ENCODE measurements at places on chromosomes 5 and 9.

GRCh38 chr5:7678030-7678429, 172.9 kb downstream of the CFAP90 start:
- no peak for DNase-seq

DNA sequence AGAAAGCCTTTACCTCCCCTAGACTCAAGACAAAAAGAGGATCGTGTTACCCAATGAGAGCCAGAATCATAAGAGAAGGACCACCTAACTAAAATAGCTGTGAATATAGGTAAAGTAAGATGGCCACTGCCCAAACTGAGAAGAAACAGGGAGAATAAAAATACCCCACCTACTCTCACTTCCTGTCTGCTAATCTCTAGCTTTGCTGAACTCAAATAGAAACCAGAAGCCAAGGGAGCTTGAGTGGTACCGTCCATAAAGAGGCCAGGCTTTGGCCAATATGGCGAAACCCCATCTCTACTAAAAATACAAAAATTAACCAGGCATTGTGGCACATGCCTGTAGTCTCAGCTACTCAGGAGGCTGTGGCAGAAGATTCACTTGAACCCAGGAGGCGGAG, 123.0 kb upstream of the FST start:
- DNase-seq: no peak

DNA sequence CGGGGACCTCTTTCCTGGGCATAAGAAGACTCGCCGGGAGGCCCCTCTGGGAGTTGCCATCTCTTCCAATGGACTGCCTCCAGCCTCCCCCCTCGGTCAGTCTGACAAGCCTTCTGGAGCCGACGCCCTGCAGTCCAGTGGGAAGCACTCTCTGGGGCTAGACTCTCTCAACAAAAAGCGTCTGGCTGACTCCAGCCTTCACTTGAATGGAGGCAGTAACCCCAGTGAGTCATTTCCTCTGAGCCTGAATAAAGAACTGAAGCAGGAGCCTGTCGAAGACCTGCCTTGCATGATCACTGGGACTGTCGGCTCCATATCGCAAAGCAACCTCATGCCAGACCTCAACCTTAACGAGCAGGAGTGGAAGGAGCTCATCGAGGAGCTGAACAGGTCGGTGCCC, 28.4 kb upstream of the LTC4S start:
- peak; percentile 38 for DNase-seq

DNA sequence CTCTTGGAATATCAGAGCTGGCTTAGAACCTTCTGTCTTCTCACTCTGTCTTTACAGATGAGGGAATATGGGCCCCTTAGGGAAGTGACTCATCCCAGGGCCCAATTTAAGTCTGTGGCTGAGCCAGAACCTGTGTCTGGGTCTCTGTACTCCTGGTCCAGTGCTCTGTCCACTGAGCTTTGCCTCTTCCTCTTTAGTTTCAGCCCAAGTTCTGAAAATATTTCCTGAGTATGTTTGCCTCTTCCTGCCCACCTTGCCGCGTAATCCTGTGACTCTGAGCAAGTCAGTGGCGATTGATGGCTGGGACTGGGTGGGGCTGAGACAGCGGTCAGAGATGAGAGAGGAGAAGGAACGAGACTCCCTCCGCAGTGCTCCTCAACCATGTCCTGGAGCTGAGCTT, 7.8 kb downstream of the IER5L start:
- DNase-seq: no peak

GRCh38 chr5:114363837-114364236, 2.0 kb downstream of the KCNN2 start:
- no peak for DNase-seq

DNA sequence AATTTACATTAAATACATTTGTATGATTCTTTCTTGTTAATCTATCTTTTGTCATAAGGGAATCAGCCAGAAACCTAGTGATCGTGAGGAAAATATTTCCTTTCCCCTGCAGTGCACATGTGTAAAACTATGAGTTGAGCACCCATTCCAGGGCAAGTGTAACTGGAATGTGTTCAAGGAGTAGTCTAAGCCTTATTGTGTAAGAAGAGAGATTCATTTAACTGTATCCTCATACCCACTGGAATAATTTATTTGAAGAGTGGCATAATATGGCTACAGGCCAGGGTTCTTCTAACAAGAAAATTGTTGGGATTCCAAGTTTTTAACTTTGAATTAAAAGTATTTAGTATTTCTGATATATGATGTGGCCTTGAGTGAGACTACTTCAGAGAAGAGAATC, 1692.7 kb downstream of the EFNA5 start:
- no peak for DNase-seq

GRCh38 chr5:23473915-23474314, 33.5 kb upstream of the PRDM9 start:
- DNase-seq: no peak

GRCh38 chr9:105278751-105279150, 34.3 kb downstream of the SLC44A1 start:
- DNase-seq: no peak

DNA sequence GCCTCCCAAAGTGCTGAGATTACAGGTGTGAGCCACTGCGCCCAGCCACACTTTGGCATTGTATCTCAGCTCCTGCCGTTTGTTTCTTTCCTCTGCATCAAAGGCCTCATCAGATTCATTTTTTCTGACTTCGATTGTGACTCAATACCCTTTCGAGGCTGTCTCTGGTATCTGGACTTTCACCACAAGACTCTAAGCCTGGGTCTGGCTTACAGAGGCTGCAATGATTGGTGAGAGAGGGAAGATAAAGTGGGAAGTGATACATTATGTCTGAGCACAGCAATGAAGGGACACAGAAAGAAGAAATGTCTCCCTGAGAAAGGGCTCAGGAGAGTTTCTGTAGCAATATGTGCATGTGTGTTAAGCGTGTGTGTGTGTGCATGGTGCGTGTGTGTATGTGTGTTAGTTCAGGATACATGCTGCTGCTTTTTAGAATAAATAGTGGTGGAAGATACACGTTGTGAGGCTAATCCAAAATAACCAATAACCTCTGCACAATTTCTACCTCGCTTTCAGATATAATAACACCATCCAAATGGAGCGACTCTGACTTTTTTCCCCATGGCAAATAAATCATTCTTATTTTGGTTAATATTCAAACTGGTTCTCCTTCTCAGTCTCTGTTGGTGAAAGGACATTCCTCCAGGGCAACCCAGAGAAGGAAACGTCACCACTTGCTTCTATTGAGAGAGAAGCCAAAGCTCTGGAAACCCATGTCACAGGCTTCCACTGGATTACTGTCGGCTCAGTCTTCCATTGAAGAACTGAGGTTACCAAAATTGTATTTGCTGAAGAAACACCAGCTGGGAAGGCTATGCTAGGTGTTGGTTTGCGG, 8.1 kb upstream of the DAB2 start:
- no peak for DNase-seq

GRCh38 chr9:3856592-3856991, 330.8 kb upstream of the RFX3 start:
- DNase-seq: no peak

DNA sequence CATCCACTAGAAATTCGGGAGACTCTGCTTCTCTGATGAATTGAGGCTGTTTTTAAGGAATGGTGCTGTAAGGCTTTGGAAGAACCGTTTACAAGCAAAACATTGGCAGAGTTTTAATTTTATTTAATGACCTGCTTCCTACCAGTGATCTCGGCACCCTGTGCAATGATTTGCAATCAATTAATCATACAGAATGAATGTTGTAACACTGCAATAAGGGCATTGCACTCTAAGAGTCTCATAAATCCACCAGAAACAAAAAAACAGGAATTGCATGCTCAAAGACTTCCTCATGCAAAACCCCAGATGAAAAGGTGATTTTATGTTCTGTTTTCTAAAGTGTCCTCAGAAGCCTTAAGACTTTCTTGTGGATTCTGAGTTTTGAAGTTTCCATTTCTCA, 295.7 kb downstream of the ARHGEF28 start:
- no peak for DNase-seq

DNA sequence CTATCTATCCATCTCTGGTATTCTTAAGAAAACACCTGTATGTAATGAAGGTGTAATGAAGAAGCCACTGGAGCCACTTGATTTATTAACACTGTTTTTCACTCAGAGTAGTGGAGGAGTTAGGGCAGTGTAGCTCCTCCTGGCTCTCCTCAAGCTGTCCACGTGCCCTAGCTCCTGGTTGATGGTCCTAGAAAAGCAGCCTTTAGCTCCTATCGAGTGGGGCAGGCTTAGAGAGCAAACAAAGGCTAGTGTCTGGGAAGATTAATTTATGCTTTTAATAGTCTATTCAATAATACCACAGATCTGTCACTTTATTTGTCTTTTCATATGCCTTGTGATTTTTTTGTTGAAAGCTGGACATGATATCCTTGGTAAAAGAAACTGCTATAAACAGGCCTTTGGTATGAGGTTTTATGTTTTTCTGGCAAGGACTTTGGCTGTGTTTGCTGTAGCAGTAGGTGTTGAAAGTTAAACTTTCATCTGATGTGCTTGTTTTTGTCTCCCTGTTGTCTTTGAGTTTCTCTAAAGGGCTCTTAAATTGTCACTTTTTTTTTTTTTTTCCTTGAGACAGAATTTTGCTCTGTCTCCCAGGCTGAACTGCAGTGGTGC, 141.1 kb downstream of the GCNT1 start:
- no peak for DNase-seq

GRCh38 chr5:29939988-29940387, 1253.5 kb upstream of the CDH6 start:
- DNase-seq: no peak

DNA sequence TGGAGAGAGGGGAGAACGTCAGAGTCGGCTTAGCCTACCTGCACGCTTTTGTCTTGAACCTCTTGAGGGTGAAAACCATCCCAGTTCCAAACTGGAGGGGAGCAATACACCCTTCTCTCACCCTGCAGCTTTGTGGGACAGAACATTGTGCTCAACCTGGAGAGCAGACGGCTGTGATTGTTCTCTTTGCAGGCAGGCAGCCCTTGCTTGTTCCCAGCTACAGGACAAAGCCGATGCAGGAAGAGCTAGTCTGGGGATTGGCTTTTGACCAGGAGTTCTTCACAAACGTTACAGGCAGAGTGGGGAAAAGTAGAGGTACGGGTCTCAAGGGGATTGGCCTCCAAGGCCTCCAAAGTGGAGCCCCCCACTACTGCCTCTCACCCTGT, 33.9 kb upstream of the ARHGAP26 start:
- no peak for DNase-seq

DNA sequence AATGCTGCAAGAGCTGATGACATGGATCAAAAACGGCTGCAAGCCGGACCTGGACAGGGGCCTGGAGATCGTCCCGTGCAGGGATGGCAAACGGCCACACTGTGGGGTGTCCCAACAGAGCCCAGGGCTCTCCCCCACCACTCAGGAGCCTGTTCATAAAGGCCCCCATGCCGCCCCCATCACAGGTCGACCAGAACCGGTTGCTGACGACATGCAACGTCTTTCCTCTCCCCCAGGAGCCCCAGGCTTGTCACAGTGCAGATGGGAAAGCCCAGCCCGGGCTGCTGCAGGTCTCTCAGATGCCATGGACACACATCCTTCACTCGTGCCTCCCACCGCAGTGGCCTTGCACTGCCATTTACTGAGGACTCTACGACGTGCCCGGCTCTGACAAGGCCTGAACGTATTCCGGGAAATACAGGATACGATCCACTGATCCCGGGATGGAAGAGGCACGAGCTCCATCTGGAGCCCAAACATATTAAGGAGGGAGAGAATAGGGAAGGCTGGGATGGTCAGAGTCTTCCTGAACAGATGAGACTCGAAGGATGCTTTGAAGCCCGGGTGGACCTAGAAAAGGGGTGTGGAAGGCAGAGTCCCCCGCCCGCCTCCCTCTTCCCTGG, 76.5 kb upstream of the SARDH start:
- DNase-seq: no peak

GRCh38 chr9:117403403-117403811, 11.4 kb downstream of the ASTN2 start:
- DNase-seq: no peak

DNA sequence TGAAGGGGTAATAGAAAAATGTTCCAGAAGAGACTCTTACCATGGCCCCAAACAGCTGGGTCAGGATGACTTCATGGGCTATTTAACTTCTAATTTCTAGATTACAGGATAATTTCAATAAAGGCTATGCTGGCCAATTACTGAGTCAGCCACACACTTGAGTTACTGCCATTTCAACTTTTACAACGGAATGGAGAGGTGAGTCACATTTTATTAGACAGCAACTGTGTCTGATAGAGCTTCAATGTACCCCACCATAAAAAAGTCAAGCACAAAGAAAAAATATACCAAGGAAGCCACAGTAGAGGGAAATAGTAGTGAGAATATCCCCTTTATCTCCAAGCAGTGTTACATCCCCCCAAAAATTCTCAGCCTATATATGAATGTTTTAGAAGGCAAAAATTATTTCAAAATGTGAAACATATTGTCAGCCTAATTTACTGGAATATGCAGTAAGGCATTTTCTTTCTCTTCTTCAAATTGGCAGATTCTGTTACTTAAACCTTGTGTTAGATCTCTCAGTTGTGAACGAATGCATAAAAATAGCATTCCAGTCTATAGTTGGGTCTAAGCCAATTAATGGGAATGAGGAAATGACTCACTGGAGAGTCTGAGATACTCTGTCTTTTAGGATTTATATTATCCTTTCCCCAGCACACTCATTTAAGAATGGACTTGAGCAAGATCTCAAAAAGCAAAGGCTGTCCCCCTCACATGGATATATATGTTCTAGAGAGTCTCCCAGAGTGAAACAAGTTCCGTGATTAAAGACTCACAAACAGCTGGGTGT, 47.1 kb upstream of the RAI14 start:
- no peak for DNase-seq

DNA sequence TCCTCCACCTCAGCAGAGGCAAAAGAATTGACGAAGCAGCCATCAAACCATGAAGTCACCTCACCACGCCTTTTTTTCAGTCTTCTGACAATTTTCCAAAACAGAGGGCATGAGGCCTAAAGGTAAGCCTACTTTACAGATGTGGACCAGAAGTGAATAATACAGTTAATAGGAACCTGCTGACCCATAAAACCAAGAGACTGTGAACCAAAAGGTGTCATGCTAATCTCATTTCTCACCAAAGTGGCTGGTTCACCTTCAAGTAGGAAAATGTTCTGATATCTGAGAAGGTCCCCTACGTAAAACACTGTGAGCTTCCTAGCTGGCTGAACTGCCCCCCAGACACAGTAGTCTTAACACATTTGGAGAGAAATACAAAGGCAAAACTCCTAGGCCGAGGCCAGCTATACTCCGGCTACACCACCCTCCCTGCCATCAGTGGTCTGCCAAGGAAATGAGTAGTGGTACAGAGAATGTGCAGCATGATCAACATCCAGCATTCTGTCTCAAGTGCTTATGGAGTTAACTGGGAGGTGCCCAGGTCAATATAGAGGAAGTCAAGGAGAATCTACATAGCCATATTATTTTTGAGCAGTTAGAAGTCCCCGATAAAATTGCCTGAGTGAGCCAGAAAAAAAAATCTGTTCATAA, 19.3 kb upstream of the F2RL2 start:
- DNase-seq: no peak

DNA sequence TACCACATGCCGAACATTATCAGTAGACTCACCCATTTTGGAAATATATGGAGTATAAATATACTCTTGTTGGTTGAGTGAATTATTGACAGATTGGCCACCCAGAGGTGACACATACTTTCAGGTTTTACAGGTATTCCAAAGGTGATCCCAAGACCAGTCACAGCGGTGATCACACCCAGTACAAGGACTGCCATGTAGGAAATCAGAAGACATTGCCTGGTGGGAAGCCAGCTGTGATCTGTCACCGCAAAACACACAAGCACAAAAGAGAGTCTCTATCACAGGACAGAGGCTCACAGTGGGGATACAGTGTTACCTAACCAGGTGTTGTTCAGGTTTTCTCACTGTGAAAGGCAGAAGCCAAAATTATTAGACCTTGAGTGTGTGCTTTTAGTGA, 15.8 kb downstream of the BTF3 start:
- DNase-seq: no peak

Measured in hematopoietic multipotent progenitor cell treated with erythropoietin and hydrocortisone succinate and interleukin-3 and kit ligand, for 8 days (in vitro differentiated cells).